SJCRH30 (cell line): ENCODE measurements at places on chromosomes 1 and 21. TPM values are rescaled to one million over a fixed set of nuclear protein-coding genes. Genes with fewer than 3 reads are reported as not detected.

GRCh38 chr21:23316190-23316589 is 2291.1 kb downstream of the MRPL39 start:
- DNase-seq, result no peak

DNA sequence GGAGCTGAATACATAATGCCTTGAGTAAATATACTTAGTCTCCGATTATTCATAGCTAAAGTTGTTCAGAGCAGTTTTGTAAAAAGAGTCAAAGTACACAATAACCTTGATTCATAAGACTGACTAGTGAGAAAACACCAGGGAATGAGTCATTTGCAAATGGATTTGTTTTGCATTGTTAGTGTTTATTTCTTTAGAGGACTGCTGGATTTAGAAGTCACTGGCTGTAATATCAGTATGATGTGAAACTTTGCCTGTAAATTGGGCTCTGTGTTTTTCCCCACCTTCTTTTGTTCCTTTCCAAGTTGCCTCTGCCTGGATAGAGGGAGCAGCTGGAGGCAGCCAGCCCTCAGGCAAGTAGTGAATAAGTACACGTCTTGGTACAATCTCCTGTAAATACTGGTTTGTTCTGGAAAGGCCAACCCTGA is 474.7 kb downstream of the NUF2 start:
- DNase-seq, result peak; percentile 9

DNA sequence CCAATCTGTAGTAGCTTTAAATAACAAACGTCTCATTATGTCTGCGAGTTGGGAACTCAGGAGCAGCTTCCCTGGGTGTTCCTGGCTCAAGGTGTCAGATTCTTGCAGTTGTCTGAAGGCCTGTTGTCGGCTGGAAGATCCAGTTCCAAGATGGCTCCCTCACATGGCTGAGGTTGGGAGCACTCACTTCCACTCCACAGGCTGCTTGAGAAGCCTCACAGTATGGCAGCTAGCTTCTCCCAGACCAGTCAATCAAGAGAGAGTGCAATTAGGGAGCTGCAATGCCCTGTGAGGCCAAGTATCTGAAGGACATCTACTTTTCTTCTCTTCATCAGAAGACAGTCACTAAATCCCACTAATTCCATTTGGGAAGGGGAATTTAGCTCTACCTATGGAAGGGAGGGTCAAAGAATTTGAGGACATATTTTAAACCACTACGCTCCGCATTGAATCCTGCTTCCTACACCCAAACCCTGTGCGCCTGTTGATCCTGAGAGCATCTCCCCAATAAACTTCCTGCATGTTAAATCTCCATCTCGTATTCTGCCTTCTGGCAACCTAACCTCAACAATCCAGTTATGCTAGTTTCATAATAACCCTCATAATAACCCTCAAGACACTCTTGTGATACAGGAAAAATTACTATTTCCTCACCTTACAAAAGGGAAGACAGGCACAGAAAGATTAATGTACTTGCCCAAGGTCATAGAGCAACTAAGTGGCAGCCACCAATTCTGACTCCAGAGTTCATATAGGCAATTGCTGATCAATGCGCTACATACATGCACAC is 3.6 kb upstream of the VPS26C start:
- DNase-seq, result no peak

GRCh38 chr1:118039170-118039569 is 109.6 kb downstream of the WDR3 start:
- DNase-seq, result no peak

DNA sequence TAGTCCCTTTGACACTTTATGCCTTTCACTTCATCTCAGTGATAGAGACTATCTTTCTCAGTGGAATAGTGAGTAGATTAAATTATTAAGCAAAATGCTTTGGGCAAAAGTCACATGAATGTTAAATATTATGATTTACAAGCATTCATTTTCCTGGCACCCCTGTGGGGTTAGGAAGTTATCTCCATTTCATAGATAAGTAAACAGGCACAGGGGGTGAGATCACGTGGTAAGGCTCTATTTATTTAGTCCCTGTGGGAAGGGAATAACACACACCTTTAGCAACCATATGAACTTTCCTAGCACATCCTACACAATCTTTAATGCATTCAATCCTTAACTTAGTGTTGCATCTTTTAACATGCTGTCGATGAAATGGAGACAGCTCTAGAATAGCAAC is 12.3 kb downstream of the PSMB2 start:
- no peak for DNase-seq

- DNase-seq, result no peak
These were observed 19.4 kb upstream of the CADM3 start for GRCh38 chr1:159152031-159152430.

DNA sequence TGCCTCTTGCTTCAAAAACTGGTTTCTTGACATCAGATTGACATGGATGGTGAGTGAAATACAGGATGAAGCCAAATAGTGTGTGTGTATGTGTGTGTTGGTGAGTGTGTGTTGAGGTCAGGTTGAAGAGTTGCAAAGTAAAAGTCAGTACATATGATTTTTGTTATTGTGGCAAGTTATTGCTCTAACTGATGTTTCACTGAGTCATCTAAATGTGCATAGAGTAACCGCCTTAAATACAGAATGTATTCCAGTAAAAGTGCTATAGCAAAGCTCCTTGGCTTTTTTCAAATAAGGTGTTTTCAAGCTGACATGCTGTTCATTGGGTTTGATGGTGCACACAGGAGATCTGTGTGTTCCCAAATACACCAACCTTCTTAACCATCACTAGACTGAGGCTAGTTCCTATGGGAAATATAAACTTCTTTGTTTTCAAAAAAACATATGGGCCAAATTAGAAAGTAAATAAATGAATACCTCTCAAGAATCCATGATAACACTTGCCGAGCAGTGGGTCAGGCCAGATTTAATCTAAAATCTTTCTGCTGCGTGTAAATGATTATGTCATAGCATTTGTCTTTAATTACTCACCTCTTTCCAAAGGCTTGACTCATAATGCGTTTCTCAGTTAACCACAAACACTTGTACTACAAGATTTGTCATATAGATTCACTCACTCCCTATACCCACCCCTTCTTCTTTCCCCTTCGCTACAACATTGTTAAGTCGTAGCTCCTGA is 151.1 kb downstream of the LYPLAL1 start:
- DNase-seq, result peak; percentile 52

The LYPD8 gene
- total RNA-seq, result 0.91 and 1.6 TPM in 2 replicates
